ENCODE measurements at places on chromosomes 7 and 10. TPM values are rescaled to one million over a fixed set of nuclear protein-coding genes. Genes with fewer than 3 reads are reported as not detected.

PTPRN2 gene
- total RNA-seq = 0.99 TPM

DNA sequence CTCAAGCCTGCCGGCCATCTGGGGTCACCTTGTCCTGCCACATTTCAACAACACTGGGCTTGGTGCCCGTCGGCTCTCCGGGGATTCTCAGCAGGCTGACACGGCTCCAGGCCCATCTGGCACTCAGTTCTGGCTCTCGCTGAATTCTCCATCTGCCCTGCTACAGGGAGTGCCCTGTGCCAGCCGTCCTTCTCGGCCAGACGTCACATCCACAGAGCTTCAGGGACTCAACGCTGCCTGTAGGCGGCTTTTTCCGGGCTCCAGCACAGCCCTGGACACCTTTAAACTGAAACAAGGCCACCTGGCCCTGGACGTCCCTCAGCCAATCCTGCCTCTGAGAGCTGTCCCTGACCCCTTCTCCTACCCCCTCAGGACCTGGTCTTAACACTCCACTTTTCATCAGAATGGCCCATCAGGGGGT lies 43.0 kb downstream of the TMEM130 start:
- no peak for DNase-seq

- DNase-seq = no peak
These were observed 150.9 kb upstream of the MTPN start for GRCh38 chr7:136128050-136128449.

GARIN1A gene
- total RNA-seq = 0.30 TPM

PGAM1 gene
- 94.6 TPM for total RNA-seq

ARHGAP19 gene
- 16.0 TPM for total RNA-seq

DNA sequence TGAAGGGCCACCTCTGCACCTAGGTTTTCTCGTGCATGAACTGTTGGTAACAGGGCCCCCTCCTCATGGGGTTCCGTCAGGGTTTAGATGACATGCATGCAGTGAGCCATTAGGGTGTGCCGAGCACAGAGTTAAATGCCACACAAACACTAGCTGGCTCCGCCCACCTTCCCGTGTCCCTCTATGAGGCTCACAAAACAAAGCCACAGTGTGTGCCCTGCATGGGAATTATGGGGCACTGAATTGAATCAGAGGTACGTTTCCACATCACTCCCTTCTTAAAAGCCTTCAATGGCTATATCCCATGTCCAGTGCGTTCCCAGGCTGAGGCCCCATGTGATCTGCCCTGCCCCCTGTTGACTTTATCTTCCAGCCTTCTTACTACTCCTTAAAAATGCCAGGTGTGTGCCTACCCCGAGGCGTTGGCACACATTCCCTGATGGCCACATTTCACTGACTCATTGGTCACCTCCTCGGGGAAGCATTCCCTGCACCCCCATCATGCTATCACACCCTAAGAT lies 35.7 kb downstream of the GSDME start:
- no peak for DNase-seq

GRCh38 chr7:24767878-24768569 lies 10.8 kb upstream of the GSDME start:
- no peak for DNase-seq

LRRC18 gene
- total RNA-seq = 0.39 TPM
